ENCODE measurements at places on chromosomes 5 and 9. TPM values are rescaled to one million over a fixed set of nuclear protein-coding genes. Genes with fewer than 3 reads are reported as not detected.

DNA sequence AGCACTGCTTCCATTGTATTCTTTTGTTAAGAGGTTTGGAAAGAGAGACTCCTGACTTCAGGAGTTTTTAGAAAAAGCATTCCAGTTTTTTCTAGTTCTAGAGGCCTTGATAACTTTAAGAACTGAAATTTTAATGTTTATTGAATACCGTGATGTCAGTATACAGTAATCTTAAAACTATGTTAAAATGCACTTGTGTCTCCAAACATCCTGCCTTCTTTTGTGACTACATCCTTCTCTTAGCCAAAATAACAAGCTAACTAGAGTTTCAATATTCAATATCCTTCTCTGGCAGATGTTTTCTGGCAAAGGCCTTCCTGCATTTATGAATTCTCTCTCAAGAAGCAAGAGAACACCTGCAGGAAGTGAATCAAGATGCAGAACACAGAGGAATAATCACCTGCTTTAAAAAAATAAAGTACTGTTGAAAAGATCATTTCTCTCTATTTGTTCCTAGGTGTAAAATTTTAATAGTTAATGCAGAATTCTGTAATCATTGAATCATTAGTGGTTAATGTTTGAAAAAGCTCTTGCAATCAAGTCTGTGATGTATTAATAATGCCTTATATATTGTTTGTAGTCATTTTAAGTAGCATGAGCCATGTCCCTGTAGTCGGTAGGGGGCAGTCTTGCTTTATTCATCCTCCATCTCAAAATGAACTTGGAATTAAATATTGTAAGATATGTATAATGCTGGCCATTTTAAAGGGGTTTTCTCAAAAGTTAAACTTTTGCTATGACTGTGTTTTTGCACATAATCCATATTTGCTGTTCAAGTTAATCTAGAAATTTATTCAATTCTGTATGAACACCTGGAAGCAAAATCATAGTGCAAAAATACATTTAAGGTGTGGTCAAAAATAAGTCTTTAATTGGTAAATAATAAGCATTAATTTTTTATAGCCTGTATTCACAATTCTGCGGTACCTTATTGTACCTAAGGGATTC, 43.1 kb downstream of the NDFIP1 start:
- peaks cover 3% of the 10 kb centered on the region for H3K4me1 ChIP-seq
- H3K36me3 ChIP-seq, result peaks cover 4% of the 10 kb centered on the region
- H3K27ac ChIP-seq, result no peak overlapping the region
- DNase-seq, result peak; percentile 11
- no peaks in the 10 kb centered on the region for H3K27me3 ChIP-seq

DNA sequence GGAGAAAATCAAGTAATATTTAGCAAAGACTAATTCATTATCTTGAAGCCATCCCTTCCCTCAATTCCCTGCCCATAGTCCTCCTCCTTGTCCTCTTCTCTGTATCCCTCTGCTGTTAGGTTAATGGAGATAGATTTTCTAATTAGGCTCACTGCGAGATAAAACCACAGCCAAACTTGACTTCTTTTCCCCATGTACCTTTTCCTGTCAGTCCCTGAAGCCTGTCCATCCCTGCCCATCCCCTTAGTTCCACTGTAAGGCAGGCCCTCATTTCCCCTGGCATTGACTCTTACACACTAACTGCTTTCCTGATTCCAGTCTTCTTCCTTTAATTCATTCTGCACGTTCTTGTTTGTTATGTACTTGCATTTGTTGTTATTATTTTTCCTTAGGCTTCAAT, 1.2 kb downstream of the TLR4 start:
- peaks cover 3% of the 10 kb centered on the region for H3K4me1 ChIP-seq
- no peak overlapping the region for H3K4me3 ChIP-seq
- H3K27ac ChIP-seq, result no peak overlapping the region
- H3K27me3 ChIP-seq, result no peaks in the 10 kb centered on the region

DNA sequence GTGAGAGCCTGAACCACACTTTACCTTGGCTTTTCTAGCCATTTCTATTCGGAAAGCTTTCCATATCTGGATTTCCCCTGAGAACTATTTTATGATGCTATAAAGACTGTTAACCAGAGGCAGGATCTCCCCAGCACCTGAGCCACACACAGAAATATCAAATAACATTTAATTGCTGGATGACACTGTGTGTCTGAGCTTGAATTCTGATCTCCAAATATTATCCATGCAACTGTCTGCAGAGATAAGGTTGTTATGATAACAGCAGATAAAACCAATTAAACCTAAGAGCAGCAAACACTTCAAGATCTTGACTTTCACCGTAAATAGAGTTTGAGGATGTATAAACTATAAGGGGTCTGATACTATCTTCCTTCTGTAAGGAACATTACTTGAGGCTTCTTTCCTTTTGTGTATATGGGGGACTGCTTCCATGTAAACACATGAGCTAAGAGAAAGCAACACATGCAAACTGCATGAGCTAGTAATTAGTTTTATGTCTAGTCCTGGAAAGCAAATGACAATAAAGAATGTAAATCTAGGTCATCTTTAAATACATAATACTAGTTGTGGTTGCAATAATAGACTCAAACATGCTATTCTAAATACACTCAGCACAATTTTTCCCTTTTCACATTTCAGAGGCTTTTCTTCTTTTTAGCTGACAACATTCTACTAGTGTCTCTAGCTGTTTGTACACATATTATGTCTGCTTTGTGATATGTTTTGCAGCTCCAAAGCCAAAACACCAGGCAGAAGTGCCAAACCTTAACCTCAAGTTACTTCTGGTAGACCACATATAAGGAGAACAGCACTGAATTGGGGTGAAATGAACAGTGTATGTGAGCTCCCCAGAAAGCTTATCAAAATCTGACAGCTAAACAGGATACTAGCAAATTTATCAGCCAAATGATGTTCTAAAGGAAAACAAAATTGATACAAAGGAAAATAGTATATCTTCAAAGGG, 136.5 kb downstream of the EFNA5 start:
- H3K4me1 ChIP-seq, result peaks cover 6% of the 10 kb centered on the region
- no peak for DNase-seq
- peaks cover 22% of the 10 kb centered on the region for H3K27me3 ChIP-seq
- H3K36me3 ChIP-seq, result no peaks in the 10 kb centered on the region
- no peak overlapping the region for H3K27ac ChIP-seq
- no peak overlapping the region for H3K4me3 ChIP-seq

DNA sequence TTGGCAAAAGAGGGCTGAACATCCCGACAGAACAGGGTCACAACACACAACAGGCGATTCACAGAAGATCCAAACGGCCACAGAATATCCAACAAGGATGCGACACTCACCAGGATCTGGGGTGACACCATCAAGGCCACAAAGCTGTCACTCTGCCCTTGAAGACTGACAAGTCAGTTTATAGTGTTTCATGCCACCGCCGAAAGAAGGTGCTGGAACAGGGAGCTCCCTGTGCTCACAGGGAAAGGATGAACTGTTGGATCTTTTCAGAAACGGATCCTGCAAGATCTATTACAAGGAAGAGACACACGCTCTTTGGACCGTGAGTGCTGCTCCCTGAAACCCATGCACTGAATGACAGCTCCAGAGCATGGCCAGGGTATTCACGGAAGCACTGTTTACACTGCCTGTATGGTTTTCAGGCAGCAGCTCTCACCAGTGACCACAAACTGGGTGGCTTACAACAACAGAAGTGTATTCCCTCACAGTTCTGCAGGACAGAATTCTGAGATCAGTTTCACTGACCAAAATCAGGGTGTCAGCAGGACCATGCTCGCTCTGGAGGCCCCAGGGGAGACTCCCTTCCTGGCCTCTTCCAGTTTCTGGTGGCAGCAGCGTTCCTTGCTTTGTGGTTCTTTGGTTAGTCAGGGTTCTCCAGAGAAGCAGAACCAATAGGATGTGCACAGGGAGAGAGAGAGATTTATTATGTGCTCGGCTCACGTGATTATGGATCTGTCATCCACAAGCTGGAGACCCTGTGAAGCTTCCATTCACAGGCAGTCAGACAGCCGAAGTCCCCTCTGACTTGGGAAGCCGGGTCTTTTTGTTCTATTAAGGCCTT, 52.8 kb downstream of the SEMA4D start:
- H3K27ac ChIP-seq, result peak overlapping the region; percentile 98
- H3K4me3 ChIP-seq, result peak overlapping the region; percentile 89
- peaks cover 68% of the 10 kb centered on the region for H3K4me1 ChIP-seq
- DNase-seq, result no peak
- no peaks in the 10 kb centered on the region for H3K27me3 ChIP-seq

DNA sequence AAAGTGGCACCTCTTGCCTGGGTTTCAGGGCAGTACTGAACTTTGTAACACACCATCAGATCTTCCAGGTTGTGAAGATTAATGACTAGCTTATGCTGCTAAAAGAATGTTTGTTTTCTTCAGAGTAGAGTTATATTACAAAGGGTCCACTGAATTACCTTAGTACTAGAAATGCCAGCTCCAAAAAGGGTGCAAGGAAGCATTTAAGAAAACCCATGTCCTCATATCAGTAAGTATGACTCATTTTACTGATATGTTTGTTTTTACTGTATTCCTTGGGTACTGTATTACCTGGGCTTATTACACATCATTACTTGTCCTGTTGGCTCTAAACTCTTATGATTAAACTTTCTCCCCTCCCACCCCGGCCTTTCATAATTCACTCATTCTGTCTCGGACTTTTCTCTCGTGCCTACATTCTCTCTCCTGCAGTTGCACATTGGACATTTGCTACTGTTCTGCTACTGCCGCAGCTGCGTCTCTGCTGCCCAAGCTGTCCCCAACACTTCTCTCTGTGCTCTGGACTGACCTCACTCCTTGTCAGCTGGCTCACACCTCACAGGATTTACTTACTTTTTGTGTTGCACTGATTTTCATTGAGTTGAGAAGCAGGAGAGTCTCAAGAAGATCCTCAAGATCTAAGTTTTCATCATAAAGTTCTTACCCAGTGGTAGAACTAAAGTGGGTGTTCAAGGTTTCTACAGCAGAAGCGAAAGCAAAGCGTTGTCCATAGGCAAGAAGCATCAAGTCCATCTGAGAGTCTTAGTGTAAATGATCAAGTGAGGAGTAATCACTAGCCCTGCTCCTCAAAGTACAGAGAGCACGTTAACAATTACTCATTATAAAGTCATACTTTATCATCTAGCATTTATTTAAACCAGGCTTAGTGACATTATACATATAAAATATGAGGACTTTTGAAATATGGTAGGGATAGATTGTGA, 53.2 kb upstream of the C9orf72 start:
- peaks cover 16% of the 10 kb centered on the region for H3K27me3 ChIP-seq
- no peak overlapping the region for H3K4me3 ChIP-seq
- no peaks in the 10 kb centered on the region for H3K36me3 ChIP-seq
- H3K4me1 ChIP-seq, result peaks cover 2% of the 10 kb centered on the region

- H3K27ac ChIP-seq, result no peak overlapping the region
- H3K4me1 ChIP-seq, result no peaks in the 10 kb centered on the region
These were observed 30.1 kb upstream of the TENT2 start for GRCh38 chr5:79582186-79582585.

DNA sequence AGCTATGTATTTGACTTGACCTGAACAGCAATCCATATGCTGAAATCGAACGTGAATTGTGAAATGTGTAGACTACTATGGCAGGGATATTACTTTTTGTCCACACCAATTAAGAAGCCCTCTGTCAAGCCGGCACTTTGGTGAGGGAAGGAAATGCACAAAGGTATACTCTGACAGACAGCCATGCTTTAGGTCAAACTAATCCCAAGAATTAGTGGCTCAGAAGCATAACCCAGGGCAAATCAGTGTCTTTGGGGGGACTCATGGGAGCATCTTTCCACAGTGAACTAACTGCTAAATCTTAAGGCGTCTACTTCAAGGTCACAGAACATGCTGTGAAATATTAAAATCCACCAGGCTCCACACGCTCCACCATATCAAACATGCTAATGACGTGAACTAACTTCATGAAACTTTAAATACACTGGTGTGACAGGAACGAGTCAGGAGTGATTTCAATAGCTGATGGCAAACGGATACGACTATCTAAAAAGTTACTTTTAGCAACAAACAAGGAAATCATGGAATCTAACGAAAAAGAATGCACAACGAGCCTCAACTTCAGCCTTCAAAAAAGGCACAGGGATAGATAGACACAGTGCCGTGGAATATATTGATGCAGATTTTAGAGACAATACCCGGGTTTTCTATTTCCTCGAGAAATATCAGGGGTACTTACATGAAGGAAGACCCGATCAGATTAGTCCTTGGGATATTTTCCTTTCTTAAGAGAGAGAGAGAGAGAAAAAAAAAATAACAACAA, 527 bp downstream of the MEF2C start:
- no peak overlapping the region for H3K27ac ChIP-seq
- H3K36me3 ChIP-seq, result peaks cover 5% of the 10 kb centered on the region
- H3K4me3 ChIP-seq, result peak overlapping the region; percentile 89
- peaks cover 22% of the 10 kb centered on the region for H3K4me1 ChIP-seq

DNA sequence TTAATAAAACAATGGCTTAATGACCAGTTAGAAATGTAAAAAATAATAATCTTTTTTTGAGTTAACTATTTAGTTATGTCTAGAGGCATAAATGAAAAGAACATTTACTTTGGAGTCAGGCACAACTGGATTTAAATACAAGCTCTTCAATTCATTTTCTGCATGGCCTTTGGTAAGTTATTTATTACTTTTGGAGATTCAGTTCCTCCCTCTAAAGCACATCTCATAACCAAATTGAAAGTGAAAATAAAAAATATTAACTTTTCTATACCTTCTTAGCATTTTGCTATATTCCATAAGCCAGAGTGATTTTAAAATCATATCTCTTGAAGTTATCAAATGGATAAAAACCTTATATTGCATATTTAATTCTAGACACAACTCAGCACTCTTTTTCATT, 434.9 kb upstream of the SMARCA2 start:
- H3K4me1 ChIP-seq, result no peaks in the 10 kb centered on the region
- peaks cover 6% of the 10 kb centered on the region for H3K27me3 ChIP-seq
- no peak overlapping the region for H3K4me3 ChIP-seq
- no peak for DNase-seq
- no peak overlapping the region for H3K27ac ChIP-seq
- H3K36me3 ChIP-seq, result no peaks in the 10 kb centered on the region

DNA sequence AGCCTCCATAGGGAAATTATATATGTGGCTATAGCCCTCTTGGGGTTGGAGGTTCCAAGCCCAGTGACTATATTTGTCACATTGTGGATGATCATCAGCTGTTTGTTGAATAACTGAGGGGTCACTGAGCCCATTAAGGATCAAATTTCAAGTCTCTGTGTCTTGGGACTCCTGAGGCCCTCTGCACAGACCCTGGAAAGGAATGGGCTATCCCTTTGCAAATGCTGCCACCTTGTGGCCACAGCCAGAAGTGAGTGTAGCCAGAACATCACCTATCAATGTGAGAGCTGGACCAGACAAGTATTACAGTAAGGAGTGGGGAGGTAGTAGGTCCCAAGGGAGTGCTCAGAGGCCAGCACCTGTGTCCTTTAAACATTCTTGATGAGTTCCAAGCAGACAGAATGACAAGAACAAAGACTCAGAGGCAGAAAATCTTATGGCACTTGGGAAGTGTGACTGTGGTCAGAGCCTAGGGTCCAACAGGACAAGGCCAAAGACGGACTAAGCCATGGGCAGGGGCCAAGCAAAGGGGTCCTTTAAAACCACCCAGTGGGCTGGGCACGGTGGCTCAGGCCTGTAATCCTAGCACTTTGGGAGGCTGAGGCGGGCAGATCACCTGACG, 8.2 kb downstream of the RPP25L start:
- peaks cover 2% of the 10 kb centered on the region for H3K36me3 ChIP-seq
- H3K27ac ChIP-seq, result no peak overlapping the region
- H3K4me3 ChIP-seq, result no peak overlapping the region
- H3K4me1 ChIP-seq, result peaks cover 6% of the 10 kb centered on the region
- peaks cover 35% of the 10 kb centered on the region for H3K27me3 ChIP-seq

Gene NR2F1
- not detected for total RNA-seq

Gene OTP
- not detected for total RNA-seq

Gene TSSK1B
- total RNA-seq, result not detected

Gene FAM200C
- total RNA-seq, result not detected

Measured in T-helper 17 cell (primary cell).